Neuronal stem cell (in vitro differentiated cells): ENCODE measurements at places on chromosomes 5 and 9.

DNA sequence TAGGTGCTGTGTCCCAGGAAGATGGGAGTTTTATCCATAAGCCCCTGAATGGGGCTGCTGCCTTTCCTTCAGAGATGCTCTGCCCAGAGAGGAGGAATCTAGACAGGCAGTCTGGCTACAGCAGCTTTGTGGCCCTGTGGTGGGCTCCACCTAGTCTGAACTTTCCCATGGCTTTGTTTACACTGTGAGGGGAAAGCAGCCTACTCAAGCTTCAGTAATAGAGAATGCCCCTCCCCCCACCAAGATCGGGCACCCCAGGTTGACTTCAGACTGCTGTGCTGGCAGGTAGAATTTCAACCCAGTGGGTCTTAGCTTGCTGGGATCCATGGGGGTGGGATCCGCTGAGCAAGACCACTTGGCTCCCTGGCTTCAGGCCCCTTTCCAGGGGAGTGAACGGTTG, 100.9 kb upstream of the DPYSL3 start:
- H3K36me3 ChIP-seq, result peaks cover 47% of the 10 kb centered on the region
- no peaks in the 10 kb centered on the region for H3K27me3 ChIP-seq
- no peak for DNase-seq
- no peak overlapping the region for H3K4me3 ChIP-seq
- no peak overlapping the region for H3K27ac ChIP-seq

DNA sequence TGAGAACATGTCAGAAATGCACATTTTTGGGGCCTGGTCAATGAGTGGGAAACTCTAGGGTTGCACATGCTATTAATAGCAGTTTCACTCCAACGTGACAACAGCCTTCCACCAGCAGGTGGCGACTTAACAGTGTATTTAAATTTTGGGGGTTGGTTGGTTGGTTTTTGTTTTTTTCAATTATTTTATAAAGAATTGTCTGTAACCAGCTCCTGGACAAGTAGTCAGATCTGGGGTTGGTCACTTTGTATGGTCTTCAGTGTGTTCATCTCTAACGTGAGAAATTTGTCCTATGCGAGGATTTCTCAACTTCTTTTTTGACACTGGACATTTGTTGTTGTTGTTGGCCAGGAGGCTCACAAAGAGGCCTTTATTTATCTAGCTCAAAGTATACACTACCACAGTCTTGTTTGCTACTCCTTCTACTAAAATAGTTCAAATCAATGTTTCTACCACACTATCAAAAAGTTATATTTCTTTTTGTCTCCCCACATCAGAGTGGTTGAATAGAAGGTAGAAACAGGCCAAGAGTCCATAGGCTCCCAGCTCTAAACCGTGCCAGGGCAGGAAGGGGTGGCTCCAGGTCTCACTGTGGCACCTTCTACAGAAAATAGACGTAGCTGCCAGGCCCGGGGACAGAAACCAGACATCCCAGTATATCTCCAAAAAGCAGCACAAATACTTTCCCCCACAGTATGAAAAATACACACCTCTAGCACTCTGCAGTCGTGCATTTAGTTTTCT, 110.4 kb downstream of the TRPM6 start:
- H3K36me3 ChIP-seq, result no peaks in the 10 kb centered on the region
- no peak overlapping the region for H3K4me3 ChIP-seq
- H3K4me1 ChIP-seq, result no peaks in the 10 kb centered on the region
- H3K27me3 ChIP-seq, result no peaks in the 10 kb centered on the region

DNA sequence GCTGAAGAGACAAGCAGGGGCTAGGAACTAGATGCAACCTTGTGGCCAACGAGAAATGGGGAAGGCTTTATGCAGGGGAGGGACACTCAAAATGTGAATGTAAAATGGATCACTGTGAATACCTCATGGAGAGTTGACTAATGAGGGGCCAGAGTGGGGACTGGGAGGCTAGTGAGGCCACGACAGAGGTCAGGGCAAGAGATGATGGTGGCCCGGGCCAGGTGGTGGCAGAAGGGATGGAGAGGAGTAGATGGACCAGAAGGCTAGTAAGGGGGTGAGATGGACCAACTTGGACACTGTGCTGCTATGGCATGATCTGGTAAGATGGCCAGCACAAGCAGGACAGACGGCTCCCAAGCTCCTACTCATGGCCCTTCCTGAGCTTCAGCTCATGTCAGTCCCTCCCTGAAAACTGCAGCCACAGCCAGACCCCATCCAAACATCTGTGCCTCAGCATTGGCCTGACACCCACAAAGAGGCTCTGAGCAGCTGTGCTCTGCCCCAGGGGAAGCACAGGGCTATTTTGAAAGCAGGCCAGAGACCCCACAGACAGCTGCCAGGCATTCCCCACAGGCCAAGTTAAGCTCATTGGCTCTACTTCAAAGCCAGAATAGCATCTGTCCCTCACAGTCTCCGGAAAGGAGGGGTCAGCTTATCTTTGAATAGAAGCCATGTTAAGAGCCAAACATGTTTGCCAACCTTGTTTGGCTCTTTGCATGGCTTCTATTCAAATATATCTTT, 22.1 kb downstream of the P4HA2 start:
- H3K4me1 ChIP-seq, result peaks cover 5% of the 10 kb centered on the region
- DNase-seq, result no peak
- H3K27ac ChIP-seq, result no peak overlapping the region
- no peaks in the 10 kb centered on the region for H3K27me3 ChIP-seq

- no peak overlapping the region for H3K27ac ChIP-seq
- no peaks in the 10 kb centered on the region for H3K27me3 ChIP-seq
Observed at GRCh38 chr5:125582352-125582751, 835.9 kb upstream of the ZNF608 start.

DNA sequence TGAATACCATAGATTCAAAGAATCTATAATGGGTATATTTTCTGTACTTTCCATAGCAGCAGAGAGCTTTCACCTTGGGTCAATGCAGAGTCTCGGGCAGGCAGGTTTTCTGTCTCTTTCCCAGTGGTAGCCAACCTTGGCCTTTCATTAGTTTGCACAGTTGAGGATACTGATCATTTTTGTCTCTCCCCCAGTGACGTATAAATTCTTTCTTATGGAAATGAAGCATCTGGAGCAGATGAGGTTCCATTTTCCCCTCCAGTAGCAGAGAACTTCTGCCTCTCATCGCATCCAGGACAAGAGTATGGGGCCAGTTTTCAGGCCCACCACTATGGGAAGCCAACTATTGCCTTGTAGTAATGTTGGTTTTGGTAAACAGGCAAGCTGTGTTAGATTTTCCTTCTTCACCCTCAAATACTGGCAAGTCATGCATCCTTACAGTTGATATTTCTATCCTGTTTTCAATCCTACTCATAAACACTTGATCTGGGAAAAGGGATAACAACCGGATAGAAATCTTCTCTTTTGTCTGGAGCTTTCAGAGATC, 845.2 kb upstream of the CDH18 start:
- no peak for DNase-seq
- no peak overlapping the region for H3K4me3 ChIP-seq

- H3K27ac ChIP-seq, result no peak within 1 kb of the TSS
- H3K4me1 ChIP-seq, result no peaks in the 10 kb centered on the region
- H3K4me3 ChIP-seq, result no peak within 1 kb of the TSS
- H3K36me3 ChIP-seq, result no peaks in the 10 kb centered on the region
Observed at GRCh38 chr9:5185220-5185840, at the start of gene INSL6. Gene INSL6 (minus strand): TSS chr9:5185639. CDS start chr9:5185602, 37 bp downstream.

GRCh38 chr5:84228266-84228665, 156.4 kb downstream of the EDIL3 start:
- H3K36me3 ChIP-seq, result no peaks in the 10 kb centered on the region
- no peaks in the 10 kb centered on the region for H3K4me1 ChIP-seq

- H3K27me3 ChIP-seq, result no peaks in the 10 kb centered on the region
- no peak overlapping the region for H3K4me3 ChIP-seq
- no peaks in the 10 kb centered on the region for H3K4me1 ChIP-seq
- no peak overlapping the region for H3K27ac ChIP-seq
- no peaks in the 10 kb centered on the region for H3K36me3 ChIP-seq
Observed at GRCh38 chr5:31096238-31096865, 97.1 kb upstream of the CDH6 start.

DNA sequence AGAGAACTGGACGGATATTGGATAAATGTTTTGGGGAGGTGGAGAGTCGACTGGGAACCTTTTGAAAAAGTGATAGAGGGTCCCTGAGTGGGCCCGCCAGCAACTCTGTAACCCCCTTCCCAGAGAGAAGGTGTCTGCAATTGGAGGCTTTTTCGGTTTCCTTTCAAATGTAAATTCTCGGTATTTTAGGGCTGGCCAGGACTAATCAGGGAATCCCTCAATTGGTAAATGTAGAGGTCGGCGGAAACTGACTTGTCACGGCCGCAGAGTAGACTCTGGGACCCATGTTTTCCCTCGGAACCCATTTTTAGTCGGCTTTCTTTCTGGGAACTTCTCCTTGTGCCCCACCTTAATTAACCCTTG, 524 bp downstream of the CCNB1 start:
- DNase-seq, result no peak
- no peaks in the 10 kb centered on the region for H3K27me3 ChIP-seq

DNA sequence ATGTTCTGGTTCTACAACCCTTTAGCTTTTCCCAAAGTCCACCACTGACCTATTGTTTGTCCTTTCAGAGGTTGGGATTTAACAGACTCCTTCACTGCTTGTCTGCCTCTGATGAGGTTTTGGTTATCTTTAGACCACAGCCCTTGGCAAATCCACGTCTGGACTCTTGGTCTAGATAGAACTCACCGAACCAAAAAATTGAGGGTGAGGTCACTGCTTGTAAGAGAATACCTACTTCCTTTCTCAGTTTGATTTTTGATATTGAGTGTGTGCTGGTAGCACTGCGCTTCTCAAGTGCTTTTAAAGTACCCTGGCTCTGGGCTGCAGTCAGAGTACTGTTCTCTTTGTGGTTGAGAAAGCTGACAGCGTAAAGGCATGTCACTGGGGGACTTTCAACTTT, 61.7 kb downstream of the JMY start:
- H3K27me3 ChIP-seq, result no peaks in the 10 kb centered on the region
- H3K4me3 ChIP-seq, result no peak overlapping the region
- H3K4me1 ChIP-seq, result no peaks in the 10 kb centered on the region

DNA sequence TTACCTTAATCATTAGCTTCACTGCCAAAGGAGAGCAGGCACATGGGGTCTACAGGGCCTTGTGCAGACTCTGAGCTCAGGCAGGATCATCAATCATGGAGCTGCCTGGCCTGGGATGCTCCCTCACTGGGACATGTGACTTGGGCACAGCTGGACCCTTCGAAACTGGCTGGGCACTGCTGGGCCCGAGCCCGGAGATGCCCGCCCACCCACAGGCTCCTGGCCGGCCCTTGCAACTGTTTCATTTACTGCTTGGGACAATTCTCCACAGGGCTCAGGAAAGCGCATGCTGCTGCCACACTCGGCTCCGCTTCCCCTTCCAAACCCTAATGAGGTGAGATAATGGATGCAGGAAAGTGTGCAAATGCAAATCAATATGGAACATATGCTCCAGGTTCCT, 387.5 kb downstream of the TRIM36 start:
- no peaks in the 10 kb centered on the region for H3K27me3 ChIP-seq
- no peaks in the 10 kb centered on the region for H3K4me1 ChIP-seq
- no peak overlapping the region for H3K4me3 ChIP-seq
- H3K27ac ChIP-seq, result no peak overlapping the region

GRCh38 chr5:153636670-153637451, 146.4 kb downstream of the GRIA1 start:
- no peak overlapping the region for H3K27ac ChIP-seq
- H3K36me3 ChIP-seq, result no peaks in the 10 kb centered on the region
- H3K4me1 ChIP-seq, result no peaks in the 10 kb centered on the region

DNA sequence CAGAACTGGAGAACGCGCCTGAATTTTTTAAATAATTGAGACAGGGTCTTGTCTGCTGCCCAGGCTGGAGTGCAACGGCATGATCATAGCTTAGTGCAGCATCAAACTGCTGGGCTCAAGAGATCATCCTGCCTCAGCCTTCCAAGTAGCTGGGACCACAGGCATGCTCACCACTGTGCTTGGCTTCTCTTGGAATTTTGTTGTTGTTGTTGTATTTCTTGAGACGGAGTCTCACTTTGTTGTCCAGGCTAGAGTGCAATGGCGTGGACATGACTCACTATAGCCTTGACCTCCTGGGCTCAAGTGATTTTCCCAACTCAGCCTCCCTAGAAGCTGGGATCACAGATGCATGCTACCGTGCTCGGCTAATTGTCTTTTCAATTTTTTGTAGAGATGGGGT, 58.4 kb upstream of the DAB2IP start:
- H3K4me1 ChIP-seq, result peaks cover 3% of the 10 kb centered on the region
- H3K36me3 ChIP-seq, result no peaks in the 10 kb centered on the region
- H3K27me3 ChIP-seq, result peaks cover 4% of the 10 kb centered on the region
- no peak for DNase-seq
- no peak overlapping the region for H3K27ac ChIP-seq

GRCh38 chr5:5188376-5189050, 48.4 kb downstream of the ADAMTS16 start:
- DNase-seq, result no peak
- peaks cover 1% of the 10 kb centered on the region for H3K4me1 ChIP-seq
- no peak overlapping the region for H3K4me3 ChIP-seq
- H3K36me3 ChIP-seq, result no peaks in the 10 kb centered on the region
- H3K27ac ChIP-seq, result no peak overlapping the region

GRCh38 chr9:100084734-100085133, 14.1 kb downstream of the ERP44 start:
- H3K27ac ChIP-seq, result no peak overlapping the region
- H3K4me3 ChIP-seq, result no peak overlapping the region
- H3K27me3 ChIP-seq, result no peaks in the 10 kb centered on the region
- DNase-seq, result no peak
- H3K4me1 ChIP-seq, result peaks cover 5% of the 10 kb centered on the region
- H3K36me3 ChIP-seq, result no peaks in the 10 kb centered on the region

DNA sequence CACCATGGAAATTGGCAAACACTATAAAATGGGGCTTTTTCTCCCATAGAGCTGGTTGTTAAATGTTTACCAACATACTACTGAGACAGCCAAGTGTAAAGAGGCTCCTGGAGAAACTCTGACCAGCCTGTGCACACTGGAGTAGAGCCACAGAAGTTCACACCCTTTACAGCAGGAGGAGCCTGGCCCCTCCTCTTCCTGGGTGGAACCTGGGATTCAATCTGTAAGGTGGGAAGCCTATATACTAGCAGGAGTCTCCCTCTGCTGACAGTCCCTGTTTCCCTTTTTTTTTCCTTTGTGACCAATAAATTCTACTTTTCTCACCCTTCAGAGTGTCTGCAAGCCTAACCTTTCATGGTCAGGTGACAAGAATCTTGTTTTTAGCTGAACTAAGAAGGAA, 10.4 kb upstream of the SLC30A5 start:
- H3K4me3 ChIP-seq, result no peak overlapping the region
- H3K27ac ChIP-seq, result no peak overlapping the region
- H3K27me3 ChIP-seq, result no peaks in the 10 kb centered on the region
- no peaks in the 10 kb centered on the region for H3K4me1 ChIP-seq

- no peak overlapping the region for H3K27ac ChIP-seq
- no peak for DNase-seq
- no peaks in the 10 kb centered on the region for H3K27me3 ChIP-seq
- H3K4me1 ChIP-seq, result no peaks in the 10 kb centered on the region
- no peaks in the 10 kb centered on the region for H3K36me3 ChIP-seq
Observed at GRCh38 chr5:159385536-159385935, 55.2 kb upstream of the IL12B start.
